ENCODE measurements at places on chromosomes 13 and 19. TPM values are rescaled to one million over a fixed set of nuclear protein-coding genes. Genes with fewer than 3 reads are reported as not detected.

LENG9 gene
- polyA plus RNA-seq, result 1.5 TPM

DNA sequence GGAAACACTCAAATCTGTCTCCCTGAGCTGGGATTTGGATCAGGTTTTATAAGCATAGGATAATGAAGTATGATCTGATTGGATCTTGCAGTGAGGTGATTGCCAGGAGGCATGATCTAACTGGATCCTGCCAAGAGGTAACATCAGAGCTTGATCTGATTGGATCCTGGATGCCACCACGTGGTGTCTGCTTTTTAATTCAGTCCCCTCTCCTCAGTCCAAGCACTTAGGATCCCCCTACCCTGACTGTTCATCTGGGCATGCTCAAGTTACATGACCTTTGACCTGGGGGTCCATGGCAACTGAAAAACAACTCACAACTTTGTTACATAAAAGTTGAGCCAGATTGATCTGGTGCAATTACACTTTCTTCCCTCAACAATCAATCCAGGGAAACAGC, 47.5 kb upstream of the LSM14A start:
- no peak for DNase-seq

DNA sequence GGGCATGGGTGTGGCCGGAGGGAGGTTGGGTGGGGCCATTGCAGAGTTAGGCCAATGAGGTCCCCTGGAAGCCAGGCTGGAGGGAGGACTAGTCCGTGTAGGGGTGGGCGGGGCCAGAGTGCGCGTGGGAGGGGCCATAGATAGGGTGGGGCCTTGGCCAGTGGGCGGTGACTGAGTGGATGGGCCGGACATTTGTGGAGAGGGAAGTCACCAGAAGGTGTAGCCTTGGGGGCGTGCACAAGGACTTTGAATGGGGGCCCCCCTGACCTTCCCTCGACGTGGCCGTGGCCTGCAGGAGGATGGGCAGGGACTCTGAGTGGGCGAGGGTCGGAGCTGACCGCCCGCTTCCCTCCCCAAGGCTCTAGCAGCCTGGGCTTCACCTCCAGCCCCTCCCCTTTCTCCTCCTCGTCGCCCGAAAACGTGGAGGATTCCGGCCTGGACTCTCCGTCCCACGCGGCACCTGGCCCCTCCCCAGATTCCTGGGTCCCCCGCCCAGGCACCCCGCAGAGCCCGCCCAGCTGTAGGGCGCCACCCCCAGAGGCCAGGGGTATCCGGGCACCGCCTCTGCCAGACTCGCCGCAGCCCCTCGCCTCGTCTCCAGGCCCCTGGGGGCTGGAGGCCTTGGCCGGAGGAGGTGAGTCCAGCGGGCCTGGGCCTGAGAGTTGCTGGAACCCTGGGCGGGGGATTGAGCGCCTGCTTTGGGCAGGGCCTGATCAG, 16.5 kb upstream of the B3GNT3 start:
- DNase-seq, result no peak

- no peak for DNase-seq
Observed at GRCh38 chr19:54905421-54905802, 536 bp upstream of the NCR1 start.

Measured in muscle of arm (tissue), 14 donors.